T-cell (primary cell): ENCODE measurements at places on chromosomes 6 and 20. TPM values are rescaled to one million over a fixed set of nuclear protein-coding genes. Genes with fewer than 3 reads are reported as not detected.

FAM83D gene
- 1.3 TPM for total RNA-seq

SGK2 gene
- total RNA-seq: 0.73 TPM

TFAP2C gene
- 0.16 TPM for total RNA-seq

REM1 gene
- total RNA-seq: not detected

TGM2 gene
- not detected for total RNA-seq

TTLL9 gene
- total RNA-seq: not detected
